ENCODE measurements at places on chromosomes 1 and 21.

DNA sequence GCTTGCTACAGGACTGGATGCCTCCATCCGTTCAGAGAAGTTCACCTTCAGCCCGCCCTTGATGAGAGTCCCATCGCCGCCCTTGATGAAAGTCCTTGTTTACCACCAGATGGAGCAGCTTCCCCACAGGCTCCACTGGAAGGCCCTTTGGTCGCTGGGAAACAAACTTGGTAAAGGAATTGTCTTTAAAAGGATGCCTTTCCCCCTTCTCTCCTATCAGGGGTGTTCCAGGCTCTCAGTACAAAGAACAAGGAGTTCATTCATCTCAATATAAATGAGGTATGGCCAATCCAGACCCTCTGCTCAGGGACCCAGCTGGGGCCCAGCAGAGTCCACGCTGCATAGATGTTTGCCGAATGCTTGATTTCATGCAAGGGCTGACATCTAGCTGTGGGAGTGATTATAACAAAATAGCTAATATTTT, 50.8 kb downstream of the CAPN9 start:
- no peak for DNase-seq

DNA sequence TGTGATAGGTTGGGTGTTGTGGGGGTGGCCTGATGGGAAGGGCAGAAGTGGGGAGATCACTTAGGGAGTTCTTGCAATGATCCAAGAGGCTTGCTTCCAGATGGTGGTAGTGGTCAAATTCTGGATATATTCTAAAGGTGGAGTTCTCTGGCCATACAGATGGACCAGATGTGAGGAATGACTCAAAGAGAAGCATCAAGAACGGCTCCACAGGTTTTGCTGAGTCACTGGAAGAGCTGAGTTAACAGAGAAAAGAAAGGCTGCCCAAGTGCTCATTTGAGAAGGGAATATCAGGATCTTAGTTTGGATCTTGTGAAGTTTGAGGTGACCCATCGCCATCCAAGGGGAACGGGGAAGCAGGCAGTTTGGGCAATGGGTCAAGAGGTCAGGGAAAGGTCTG, 192.9 kb upstream of the GALNT2 start:
- DNase-seq: no peak

DNA sequence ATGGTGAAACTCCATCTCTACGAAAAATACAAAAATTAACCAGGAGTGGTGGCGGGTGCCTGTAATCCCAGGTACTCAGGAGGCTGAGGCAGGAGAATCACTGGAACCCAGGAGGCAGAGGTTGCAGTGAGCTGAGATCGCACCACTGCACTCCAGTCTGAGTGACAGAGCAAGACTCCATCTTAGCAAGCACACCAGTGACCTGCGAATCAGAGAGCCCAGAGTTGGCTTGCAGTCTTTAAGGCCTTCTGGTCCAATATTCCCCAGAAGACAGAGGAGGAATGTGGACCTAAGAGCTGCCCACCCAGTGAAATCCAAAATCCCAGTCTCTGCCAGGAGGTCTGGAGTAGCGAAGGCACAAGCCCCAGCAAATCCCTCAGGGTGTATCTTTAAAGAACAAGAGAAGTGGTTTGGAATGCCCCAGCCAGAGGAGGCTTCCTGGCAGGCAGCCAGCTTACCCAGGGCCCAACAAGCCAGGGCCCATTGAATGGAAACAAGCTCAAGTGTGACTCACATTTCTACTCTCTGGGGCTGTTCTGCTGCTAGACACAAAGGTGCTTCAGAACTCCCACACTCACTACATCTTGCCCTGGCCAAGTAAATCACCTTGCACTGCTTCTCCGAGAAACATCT, 23.9 kb downstream of the GPR161 start:
- DNase-seq: no peak

GRCh38 chr1:2414297-2414958, 2.1 kb upstream of the PEX10 start:
- peak; percentile 59 for DNase-seq

DNA sequence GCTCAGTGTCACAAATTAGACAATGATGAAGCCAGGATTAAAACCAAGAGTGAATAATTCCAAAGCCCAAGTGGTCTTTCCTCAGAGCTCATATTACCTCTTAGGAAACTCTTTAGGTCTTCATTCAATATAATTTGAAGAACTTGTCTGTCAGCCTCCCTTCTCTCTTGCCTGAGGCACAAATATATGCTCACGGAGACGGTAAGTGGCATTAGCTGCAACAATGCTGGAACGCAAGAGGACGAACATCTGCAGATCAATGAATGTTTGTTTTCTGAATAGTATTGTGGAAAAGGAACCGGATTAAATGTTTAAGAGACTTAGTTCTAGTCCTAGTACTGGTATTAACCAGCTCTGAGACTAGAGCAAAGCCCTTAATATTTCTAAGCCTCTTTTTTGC, 39.7 kb upstream of the LYST start:
- DNase-seq: no peak

- no peak for DNase-seq
Observed at GRCh38 chr21:38937286-38937790, 131.6 kb downstream of the ETS2 start.

GRCh38 chr1:46301406-46301807, 2.0 kb downstream of the LRRC41 start:
- no peak for DNase-seq

DNA sequence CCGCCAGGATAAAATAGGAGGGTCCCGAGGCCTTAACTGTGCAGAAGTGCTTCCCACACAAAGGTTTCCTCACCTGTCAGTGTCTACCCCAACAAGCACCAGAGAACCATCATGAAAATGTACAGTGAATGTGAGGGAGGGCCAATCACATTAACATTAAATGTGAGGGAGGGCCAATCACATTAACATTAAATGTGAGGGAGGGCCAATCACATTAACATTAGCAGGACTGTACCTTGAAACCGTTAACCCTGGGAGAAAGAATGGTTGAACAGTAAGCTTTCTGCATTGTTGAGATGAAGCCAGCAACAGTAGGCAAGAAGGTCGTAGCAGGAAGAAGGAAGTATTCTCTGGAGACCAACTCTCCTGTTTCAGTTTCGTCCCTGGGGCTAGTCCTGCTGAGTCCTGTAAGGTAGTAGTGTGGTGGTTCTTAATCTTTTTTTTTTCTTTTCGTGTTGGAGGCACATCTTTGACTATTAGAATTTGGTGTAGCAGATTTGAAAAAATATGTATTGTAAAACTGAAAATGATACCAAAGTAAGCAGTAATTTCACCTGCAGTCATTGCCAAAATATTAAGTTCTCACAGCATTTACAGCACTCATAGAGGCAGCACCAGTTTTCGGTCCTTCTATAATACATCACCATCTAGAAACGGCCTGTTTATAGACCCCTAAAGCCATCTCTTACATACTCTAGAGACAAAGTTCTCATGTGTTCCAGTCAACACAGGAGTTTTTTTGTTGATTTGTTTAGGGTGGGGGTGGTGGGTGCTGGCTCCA, 98.6 kb upstream of the PPP2R5A start:
- DNase-seq: no peak

DNA sequence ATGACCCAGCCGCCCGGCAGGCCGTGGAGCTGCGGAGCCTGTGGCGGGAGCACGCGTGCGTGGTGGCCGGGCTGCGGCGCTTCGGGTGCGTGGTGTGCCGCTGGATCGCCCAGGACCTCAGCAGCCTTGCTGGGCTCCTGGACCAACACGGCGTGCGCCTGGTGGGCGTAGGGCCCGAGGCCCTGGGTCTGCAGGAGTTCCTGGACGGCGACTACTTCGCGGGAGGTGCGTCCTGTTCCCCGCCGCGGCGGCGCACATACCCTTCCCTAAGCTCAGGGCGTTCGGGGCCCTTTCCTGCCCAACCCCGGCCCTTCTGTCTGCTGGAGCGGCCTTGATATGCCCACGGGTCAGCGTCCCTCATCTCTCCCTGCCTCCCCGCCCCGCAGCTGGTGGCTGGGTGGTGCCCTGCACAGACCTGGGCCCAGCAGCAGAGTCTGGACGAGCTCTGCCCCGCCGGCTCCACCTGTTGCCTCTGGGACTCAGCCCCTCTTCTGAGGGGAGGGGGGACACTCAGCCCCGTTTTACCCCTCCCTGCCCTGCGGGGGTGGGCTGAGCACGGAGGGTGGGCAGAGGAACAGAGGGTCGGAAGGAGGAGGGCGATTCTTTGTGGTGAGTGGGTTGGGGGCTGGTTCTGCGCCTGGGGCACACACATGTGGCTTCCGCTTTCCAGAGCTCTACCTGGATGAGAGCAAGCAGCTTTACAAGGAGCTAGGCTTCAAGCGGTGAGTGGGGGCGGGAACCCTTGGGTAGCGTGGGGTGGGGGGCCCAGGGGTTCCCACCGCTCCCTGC, 688 bp downstream of the PRXL2B start:
- DNase-seq: no peak

DNA sequence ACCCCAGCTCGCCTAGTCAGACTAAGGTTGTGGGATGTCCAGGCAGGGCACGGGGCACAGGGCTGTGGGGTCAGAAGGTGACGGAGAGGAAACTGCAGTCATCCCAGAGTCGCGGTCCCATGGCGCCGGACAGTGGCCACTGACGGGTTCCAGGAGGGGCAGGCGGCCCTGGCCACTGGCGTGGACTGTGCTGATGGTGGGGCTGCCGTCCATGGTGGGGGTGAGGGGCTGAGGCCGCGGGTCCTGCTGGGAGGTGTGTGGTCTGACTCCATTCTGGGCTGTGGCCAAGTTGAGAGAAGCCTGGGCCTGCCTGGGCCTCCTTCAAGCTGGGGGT, 32.0 kb downstream of the PCNT start:
- DNase-seq: no peak

GRCh38 chr1:152412756-152413155, 1.3 kb downstream of the CRNN start:
- no peak for DNase-seq

DNA sequence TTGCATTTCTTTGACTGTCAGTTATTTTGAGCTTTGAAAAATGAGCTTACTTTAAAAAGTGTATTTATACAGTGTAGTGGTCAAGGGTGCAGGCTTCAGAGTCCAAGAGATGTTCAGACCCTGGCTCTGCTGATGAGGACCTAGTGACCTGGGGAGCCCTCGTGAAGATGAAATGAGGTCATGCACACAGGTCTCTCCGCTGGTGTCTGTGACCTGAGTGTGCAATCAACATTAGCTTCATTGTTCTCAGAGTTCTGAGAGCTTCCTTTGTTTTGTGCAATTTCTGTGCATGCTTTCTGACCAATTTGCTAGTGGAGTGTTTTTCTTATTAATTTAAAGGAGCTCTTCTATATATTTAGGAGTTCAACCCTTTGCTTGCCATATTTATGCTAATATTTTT, 71.3 kb downstream of the RIPK4 start:
- no peak for DNase-seq

DNA sequence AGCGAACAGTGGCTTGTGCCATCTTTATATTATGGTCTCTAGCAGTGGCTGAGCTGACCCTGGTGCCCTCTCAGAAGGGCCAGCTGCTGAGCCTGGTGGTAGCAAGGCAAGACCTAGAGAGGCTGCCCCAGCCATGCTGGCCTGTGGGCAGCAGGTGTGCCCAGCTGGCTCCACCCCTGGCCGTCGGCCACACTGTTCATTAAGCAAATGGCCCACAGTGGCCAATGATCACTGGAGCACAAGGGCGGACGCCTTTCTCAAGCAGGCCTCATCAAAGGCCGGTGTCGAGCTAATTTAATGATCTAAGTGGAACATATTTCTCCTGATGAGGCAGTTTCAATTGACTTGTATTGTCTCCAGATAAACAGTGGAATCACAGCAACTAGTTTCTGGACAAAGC, 89.4 kb downstream of the GRIK3 start:
- DNase-seq: no peak

DNA sequence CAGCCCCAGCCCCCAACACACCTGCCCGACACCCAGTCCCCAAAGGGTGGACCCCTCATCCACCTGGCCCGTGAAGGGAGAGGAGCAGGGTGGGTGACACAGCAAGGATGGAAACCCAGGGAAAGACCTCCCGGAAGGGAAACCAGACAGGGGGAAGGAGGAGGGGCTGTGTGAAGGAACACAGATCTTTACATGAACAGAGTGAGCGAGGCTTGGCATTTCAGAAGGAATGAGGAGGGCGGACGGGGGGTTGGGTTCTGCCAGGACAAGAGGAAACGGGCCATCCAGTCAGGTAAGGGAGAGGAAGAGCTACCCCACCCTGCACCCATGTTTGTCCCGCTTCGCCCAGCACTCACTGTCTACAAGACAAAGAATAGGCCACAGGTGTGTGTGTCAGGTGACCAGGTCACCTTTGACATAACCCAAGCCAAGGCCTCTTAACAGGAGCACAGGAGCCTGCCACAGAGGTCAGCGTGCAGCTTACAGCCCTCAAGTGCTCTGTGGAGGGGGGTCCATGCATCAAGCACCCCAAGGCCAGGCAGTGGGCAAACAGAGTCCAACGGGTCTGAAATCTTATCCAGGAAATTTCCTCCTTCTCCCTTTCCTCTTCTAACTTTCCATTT, 18.0 kb upstream of the PRDM15 start:
- DNase-seq: no peak

DNA sequence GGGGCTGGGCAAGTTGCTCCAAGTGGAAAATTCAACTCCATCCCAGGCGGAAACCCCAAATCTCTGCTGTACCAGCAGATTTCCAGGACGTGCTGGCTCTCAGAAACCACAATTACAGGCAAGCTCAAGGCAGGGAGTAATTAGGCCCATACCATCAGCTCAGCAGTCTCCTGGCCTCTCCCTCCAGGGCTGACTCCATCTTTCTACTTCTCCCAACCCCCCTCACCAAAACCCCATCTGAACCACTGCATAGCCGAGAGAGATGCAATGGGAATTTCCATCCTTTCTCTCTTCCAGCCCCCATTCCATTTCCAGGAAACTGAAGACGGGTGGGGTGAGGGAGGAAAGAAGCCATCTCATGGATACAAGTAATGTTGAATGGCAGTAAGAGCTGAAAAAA, 41.2 kb downstream of the ARHGEF11 start:
- no peak for DNase-seq

DNA sequence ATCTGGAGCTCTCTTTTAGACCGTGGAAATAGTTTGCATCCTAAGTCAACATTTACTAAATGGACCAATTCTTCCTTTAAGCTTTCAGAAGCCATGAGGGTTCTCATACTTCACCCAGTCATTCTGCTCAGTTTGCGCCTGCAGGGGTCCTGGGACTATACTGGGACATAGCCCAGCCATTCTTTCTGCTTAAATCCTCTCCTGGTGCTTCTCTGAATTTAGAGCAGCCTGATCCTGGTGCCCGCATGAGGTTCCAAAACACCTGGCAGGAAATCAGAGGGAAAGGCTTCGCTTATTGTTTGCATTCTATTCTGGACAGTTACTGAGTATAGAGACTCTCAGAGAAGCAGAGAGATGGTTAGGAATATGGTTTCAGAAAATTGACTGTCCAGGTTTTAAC, 27.0 kb downstream of the TNN start:
- no peak for DNase-seq

DNA sequence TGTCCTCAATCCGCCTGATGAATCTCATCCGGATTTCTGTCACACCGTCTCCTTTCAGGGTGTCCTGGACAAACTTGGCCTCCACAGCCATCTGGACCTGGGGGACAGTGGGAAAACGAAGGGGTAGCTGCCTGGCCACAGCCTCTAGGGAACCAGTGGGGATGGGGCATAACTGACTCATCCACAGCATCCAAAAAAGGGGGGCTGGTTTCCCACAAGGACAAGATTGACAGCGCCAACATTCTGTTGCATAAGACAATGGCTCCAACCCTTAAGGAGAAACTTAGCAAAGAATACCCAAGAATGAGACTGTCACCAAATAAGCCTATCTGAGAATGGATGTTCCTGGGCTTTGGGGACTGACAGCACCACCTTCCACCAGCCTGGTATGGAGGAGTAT, 12.1 kb downstream of the TRAPPC3 start:
- DNase-seq: no peak

GRCh38 chr1:160997323-160998038, 23.5 kb downstream of the F11R start:
- peak; percentile 5 for DNase-seq

- DNase-seq: no peak
Observed at GRCh38 chr1:101065575-101065974, 40.0 kb upstream of the DPH5 start.

GRCh38 chr1:113871597-113872113, at the start of gene PTPN22:
Gene PTPN22, minus strand, starts transcription at chr1:113871712.
- DNase-seq: peak; percentile 61
